ENCODE measurements at places on chromosomes 4 and X. TPM values are rescaled to one million over a fixed set of nuclear protein-coding genes. Genes with fewer than 3 reads are reported as not detected.

- DNase-seq = no peak
These were observed 95.3 kb downstream of the ZAR1 start for GRCh38 chr4:48585401-48585800.

The LNX1 gene
- total RNA-seq = 1.6 TPM

The GPRASP2 gene
- 3.8 TPM for total RNA-seq

- DNase-seq = no peak
These were observed 30.3 kb upstream of the HCCS start for GRCh38 chrX:11080741-11081305.

DNA sequence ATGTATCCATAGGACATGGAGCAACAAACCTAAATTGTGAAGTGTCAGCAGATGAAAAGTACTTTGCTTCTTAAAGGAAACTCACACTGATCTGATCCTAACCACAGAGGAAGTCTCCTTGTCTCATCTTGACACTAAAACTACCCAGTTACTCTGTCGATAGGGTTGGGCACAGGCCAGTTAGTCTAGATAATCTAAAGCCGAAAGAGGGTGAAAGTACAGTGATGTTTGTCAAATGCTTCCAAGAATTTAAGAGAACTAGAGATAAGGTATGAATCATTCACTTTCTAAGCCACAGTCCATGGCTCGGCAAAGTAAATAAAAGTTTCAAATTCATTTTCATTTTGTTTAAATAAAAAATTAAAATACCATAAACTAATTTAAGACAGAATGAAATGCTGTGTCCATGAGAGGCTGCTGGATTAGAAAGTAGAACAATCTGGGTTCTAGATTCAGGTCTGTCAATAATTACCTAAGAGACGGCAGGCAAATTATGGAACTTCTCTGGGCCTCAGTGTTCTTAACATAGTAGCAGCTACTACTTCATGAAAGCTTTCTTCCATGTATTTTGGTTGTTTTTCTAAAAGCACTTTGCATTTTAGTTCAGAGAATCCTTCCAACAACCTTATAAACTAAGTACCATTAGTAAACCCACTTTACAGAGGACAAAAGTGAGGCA, 176.7 kb downstream of the LDB2 start:
- no peak for DNase-seq

The CCDC110 gene
- total RNA-seq = not detected

DNA sequence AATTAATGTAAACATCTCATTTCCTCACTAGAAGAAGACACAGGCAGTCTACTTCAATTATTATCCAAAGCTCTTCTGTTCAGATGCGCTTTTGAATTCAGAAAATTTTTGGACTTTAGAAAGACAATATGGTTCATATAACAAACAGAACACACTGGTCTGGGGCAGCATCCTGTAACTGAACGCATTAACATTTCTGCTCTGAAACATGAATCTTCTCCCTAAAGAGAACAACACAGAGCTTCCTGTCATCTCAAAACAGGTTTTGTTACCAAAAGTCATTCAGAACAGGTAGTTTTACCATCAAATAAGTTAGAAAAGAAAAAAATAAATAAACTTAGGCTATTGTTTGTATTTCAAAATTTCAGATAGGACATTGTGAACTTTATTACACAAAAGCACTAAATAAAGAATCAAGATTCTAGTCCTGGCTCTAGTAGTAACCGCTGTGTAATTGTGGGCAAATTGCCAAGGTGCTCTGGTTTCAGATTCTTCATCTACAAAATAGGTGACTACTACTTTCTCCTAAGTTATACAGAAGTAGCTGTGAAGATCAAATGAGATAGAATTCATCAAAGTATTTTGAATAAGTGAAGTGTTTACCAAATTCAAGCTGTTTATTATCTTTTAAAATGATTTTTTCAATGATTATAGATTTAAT, 252.3 kb upstream of the RASGEF1B start:
- peak; percentile 37 for DNase-seq

Measured in hematopoietic multipotent progenitor cell (in vitro differentiated cells).